Hematopoietic multipotent progenitor cell treated with erythropoietin and hydrocortisone succinate and interleukin-3 and kit ligand, for 4 days (in vitro differentiated cells): ENCODE measurements at places on chromosomes 16 and 17.

- DNase-seq: peak; percentile 67
These were observed 20.5 kb downstream of the EFTUD2 start for GRCh38 chr17:44878627-44879221.

GRCh38 chr17:61499632-61500031 lies 47.4 kb downstream of the TBX4 start:
- no peak for DNase-seq

- no peak for DNase-seq
These were observed 1.0 kb upstream of the KRTAP4-6 start for GRCh38 chr17:41141361-41141760.

GRCh38 chr17:431494-431893 lies 78.9 kb upstream of the RPH3AL start:
- no peak for DNase-seq

DNA sequence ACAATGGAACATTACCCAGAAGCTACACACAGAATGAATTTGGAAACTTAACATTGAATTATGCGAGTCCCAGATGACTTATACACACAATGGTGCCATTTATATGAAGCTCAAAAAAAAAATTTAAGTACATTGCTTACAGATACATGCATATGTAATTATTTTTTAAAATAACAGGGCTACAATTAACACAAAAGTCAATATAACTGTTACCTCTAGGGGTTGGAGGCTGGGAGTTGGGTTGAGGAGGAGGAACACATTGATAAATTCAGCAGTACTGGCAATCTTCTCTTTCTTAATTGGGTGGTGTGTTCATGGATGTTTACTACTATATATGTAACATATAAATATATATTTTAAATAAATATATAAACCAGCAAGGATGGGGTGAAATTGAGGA lies 1.1 kb downstream of the ZNF23 start:
- DNase-seq: peak; percentile 42

GRCh38 chr17:34406226-34406625 lies 43.2 kb upstream of the CCL1 start:
- no peak for DNase-seq

DNA sequence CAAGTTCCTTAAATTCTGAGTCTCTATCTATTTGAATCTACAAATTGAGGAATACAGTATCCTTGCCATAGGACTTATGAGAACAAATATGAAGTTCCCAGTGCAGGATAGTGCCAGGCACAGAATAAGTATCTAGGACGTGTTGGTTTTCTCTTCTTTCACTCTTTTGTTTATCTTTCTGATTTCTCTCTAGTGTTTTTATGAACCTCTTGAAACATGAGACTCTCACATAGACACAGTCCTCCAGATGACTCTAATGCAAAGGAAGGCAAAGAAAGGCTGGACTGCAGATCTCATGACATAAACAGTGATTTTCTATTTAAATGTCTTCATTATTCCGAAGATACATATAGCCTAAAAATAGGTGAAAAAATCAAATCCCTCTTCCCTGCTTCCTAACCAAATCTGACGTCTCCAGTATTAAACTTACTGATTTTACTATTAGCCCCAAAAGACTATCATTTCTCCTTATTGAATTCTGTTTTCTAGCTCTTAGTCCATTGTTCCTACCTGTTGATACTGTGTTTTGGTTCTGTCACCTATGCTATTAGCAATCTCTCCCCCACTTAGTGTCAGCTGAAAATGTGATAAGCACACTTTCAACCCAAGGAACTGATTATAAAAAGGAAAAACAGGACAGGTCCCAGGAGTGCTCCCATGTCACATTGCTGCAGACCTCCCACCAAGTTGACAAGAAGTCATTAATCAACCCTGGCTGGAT lies 24.9 kb upstream of the ADAMTS18 start:
- DNase-seq: no peak

- no peak for DNase-seq
These were observed 104.2 kb downstream of the ADCY9 start for GRCh38 chr16:4011940-4012629.

- no peak for DNase-seq
These were observed 45.6 kb upstream of the NKD1 start for GRCh38 chr16:50502616-50503011.

DNA sequence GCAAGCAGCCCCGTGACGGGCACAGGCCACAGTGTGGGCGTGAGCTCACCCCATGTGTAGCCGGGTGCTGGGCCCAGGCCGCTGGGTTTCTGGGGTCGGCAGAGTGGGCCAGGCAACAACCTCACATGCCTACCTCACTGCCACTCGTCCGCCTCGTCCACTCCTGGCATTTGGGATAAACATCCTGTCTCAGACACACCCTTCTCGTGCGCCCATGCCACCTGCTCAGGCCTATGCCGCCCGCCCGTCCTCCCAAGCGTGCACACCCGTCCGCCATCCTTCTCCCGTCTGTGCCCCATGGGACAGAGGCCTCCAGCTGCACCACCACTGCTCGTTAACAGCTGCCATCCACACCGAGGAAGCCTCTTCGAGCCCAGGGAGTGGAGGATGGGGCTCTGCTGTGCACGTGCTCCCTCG lies 64.3 kb downstream of the KLHDC4 start:
- no peak for DNase-seq

DNA sequence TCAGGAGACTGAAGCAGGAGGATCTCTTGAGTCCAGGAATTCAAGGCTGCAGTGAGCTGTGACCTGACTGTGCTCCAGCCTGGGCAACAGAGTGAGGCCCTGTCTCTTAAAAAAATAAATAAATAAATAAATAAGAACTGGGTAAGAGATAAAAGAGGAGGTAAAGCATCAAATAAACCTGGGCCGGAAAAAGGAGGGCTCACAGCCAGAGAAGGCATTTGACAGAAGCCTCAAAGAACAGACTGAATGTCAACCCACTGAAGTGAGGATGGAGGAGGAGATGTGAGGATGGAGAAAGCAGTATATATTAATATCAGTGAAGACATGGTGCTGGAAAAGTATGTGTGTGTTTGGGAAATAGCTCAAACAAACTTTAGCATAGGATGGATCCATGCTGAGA lies 6.1 kb downstream of the NOG start:
- no peak for DNase-seq

DNA sequence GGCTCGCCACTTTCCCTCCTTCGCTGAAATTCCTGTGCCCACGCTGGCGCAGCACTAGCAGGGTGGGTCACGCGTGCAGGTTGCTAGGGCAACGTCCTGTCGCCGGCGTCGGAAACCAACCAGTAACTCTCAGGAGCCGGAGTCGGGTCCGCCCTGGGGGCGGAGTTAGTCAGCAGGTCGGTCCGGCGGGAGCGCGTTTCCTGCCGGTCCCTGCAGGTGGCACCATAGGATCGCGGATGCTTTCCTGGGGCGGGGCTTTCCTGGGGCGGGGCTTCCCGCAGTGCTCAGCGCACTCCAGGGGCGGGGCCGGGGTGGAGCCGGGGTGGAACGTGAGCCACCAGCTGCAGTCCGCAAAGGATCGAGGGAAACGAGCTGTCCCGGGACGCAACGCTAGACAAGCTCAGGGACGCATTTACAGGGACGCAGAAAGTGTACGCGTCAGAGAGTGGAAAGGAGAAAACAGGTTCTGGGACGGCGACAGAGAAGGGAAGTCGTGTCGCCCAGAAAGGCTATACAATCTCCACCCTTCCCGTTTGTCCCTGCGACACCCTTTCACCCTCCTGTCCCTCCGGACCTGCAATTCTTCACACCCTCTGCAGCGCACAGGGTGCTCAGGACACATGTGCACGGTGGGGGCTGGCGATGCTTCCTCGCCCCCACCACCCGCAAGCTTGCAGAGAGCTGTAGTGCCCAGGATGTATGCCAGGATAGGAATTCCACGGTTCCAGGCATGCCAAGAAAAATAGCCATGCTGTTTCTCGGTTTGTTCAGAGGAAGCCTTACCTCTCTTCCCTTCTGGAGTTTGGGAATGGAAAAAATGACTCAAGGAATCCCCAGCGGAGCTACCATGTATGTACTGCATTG lies 12.3 kb downstream of the COPZ2 start:
- DNase-seq: peak; percentile 98

DNA sequence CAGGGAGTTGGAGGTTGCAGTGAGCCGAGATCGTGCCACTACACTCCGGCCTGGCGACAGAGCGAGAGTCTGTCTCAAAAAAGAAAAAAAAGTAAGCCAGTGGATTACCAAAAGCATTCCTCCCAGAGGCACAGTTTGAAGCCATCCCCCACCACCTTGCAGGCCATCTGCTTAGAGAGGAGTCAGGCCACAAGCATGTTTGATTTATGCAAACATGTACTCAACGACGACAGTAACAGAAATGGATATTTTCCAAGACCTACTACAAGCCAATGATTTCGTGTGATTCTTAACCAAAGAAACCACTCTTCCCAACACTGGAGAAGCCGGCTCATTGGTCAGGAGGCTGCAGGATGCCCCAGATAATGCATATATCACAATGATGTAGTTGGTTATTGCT lies 34.8 kb downstream of the MYH13 start:
- no peak for DNase-seq

DNA sequence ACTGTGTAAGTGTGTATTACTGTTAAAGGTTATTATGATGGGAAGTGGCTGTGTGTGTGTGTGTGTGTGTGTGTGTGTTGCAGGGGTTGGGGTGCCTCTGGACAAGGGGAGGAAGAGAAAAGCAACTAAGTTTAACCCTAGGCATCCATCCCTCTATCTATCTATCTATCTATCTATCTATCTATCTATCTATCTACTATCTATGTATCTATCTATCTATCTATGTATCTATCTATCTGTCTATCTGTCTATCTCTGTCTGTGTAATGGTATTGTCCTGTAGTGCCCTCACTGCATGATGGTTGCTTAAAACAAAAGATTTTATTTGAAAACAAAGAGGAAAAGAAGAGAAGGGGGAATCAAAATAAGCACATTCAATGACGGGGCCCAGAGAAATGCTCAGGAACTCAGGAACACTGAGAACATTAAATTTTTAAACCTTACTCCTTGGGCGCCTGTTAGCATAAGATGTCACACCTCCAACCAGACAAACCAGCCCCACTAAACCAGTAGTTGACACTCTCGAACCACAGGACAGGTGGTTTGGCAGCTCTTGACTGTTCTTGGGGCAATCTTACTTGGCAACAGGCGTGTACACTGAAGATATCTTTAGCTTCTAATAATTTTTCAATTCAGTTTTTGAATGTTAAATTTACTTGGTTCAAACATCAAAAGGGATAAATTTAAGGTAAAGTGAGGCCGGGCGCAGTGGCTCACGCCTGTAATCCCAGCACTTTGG lies 5.1 kb upstream of the RPL26 start:
- DNase-seq: no peak

- no peak for DNase-seq
These were observed 130.4 kb downstream of the ABCC12 start for GRCh38 chr16:48025359-48025758.

DNA sequence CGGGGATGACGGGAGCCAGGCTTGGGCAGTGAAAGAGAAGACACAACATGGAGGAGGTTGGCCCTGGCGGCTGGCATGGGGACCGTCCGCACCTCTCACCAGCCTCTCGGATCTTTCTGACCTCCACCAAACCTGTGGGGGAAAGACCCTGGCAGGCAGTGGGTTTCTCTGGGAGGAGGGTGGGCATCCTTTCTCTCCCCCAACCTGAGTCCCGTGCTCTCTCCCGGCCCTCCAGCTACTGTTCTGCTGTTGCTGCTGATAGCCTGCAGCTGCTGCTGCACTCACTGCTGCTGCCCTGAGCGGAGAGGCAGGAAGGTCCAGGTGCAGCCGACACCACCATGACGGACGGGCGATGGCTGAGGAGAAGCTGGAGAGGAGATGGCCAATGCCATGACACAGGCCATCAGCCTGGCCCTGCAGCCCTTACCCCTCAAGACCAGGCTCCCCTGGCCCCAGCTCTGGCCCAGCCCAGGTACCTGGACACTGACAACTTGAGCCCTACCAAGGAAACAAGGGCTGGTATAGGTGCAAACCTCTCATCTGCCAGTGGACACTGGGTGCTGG lies 7.4 kb downstream of the SMIM5 start:
- DNase-seq: no peak

GRCh38 chr17:44065668-44066203 lies 735 bp downstream of the LSM12 start:
- DNase-seq: peak; percentile 40

DNA sequence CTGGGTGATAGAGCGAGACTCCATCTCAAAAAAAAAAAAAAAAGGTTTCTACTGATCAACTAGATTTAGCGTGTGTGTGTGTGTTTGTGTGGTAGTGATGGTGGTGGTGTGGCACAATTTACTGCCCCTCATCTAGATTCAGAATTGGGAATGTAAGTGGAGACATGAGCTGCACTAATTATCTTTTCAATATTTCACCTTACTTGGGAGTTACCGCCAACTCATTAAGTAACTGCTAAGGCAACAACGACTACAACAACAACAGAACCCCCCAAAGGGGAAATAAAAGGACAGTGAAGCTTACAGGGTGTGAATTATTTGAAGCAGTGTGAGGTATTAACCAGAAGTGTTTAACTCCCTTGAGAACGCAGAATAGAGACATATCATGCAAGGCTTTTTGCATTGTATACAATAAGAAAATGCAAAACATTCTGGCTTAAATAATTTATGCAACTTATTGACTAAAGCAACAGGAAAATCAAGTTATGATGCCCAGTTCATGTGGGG lies 180.5 kb downstream of the SHISA9 start:
- no peak for DNase-seq

DNA sequence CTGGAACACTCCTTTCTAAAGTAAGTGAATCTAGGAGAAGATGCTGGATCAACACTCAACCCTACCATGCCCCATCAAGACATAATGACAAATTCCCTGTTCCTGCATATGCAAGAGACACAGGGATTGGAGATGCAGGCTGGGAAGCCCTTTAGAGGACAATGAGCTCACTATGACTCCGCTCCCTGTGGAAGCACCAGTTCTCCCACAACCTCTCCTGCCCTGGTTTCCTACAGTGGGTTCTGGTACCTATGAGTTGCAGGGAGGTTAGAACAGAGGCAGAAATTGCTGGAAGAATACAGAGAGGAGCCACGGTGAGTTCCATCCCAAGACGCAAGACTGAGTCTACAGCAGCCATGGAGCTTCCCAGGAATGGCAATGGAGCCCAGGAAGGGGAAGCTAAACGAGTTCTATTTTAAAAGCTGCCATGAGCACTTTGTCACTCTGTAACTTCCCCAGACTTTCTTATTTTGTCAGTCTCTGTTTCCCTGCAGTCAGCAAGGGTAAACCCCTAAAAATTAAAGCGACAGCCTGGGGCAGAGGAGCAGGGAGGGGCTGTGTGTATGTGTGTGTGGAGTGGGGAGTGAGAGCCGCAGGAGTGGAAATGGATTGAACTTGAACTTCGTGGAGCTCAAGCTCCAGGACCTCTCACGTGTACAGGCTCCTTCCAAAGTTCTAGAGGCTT lies 42.3 kb upstream of the PIK3R6 start:
- DNase-seq: no peak

- no peak for DNase-seq
These were observed 8.0 kb downstream of the HSD11B2 start for GRCh38 chr16:67438824-67439393.
